ENCODE measurements at places on chromosomes 12 and 14.

- no peak for DNase-seq
Observed at GRCh38 chr12:119788786-119789185, 88.3 kb downstream of the CIT start.

DNA sequence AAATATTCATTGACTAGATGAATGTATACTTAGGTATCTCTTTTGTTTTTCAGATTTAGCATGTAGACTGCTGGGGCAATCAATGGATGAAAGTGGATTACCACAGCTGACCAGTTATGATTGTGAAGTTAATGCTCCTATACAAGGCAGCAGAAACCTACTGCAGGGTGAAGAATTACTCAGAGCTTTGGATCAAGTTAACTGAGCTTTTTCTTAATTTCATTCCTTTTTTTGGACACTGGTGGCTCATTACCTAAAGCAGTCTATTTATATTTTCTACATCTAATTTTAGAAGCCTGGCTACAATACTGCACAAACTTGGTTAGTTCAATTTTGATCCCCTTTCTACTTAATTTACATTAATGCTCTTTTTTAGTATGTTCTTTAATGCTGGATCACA is 15.3 kb upstream of the SNAPC1 start:
- no peak for DNase-seq

- no peak for DNase-seq
Observed at GRCh38 chr14:25080682-25081081, 30.7 kb upstream of the STXBP6 start.

DNA sequence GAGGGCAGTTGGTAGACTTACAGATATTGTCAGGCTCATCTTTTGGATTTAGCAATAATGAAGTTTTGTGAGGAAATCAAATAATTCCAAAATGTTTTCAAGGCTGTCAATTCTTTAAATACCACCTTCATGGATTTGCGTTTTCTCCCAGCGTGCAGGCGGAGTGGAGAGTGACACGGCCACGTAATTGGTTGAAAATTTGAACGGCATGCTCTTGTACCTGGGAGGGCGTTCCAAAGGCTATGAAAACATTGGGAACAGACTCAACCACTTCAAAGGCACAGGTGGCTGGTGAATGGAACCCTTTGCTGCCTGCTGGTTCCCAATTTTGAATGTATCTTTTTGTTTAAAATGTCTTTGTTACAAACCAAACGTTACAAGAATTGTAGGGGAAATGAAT is 12.4 kb downstream of the SMIM41 start:
- no peak for DNase-seq

GRCh38 chr12:27733052-27733656 is 22.5 kb downstream of the MRPS35 start:
- DNase-seq, result no peak
